Breast epithelium (tissue), 4 donors: ENCODE measurements at places on chromosomes 4 and X.

- no peak for DNase-seq
Observed at GRCh38 chr4:54234497-54235205, 5.6 kb downstream of the PDGFRA start.

GRCh38 chr4:6534050-6534449 is 40.9 kb upstream of the MAN2B2 start:
- no peak for DNase-seq

DNA sequence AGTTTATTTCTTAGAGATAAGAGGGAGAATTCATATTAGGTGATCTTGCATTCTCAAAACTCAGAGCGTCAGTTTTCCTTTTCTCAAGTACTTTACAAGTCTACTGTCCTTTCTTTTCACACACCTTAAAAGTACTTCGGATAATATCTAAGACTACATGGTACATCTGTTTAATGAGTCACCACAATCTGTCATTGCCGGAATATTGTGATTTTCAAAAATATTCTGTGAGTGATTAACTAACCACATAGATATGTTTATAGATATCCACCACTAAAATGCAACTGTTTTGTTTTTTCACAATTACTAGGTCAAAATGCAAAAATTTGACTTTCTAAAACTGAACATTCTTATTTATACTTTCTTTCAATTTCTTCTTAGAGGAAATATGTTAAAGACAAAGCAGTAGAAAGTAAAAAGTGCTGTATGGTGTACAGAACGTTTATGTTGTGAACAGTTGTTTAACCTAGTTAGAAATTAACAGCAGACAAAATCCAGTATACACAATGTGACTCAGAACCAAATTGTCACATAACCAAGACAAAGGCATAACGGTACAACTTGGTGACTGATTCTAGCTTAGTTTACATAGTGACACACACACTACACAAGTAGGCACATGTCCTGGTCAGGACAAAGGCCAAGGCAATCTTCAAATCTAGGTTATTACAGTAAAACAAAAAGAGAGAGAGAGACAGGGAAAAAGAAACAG is 482.9 kb downstream of the NAF1 start:
- DNase-seq, result no peak

DNA sequence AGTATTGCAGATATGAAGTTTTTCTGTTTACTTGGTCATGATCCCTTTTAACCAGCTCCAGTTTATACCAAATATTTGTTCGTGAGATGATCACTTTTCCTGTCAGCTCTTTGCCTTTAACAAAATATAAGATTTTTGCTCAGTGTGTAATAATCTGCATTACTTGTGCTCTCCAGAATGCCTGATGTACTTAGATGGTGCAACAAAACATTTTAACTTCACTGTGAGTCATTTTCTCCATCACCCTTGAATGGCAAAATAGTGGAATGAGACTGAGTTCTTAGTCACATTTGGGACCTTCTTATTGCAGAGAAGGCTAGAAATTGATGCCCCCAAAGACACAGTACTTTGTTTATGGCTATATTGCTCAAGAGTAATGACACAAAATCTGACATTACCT is 252.0 kb downstream of the FRMPD4 start:
- no peak for DNase-seq

DNA sequence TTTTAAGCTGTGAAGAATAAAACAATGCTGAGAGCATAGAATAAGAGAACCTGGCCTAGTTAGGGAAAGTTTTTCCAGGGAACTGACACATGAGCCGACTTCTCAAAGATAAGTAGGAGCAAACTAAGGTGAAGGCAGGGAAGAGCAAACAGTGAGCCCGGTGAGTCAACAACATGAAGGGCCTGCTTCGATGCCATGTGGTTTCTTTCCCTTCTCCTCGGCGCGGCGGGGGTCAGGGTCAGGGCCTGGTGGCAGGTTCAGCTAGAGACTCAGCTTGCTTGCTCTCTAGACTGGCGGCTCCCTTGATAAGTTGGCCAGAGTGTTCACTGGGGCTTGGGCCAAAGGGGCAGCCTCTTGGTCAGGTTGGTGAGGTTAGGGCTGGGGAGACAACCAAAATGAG is 81.1 kb downstream of the DLG3 start:
- DNase-seq, result peak; percentile 52

DNA sequence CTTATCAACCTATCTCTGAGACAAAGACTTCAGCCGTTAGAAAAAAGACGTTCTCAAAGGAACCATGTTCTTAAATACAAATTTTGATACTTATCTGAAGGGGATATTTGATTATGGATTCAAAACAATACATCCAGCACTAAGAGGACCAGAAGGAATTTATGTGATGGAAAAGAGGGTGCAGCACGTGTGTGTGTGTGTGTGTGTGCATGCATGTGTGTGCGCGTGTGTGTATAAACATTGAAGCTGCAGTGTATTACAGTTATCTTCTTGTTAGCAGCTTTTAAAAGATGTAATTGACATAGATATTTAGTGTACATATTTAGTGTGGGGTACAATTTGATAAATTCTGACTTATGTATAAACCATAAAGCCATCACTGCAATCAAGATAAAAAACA is 44.9 kb downstream of the ANK2 start:
- DNase-seq, result no peak
